Occipital lobe (tissue), 3 donors: ENCODE measurements at places on chromosomes 1 and 21. TPM values are rescaled to one million over a fixed set of nuclear protein-coding genes. Genes with fewer than 3 reads are reported as not detected.
A peak's percentile ranks its signal among the peaks of the same experiment; 100 is the strongest.

The TCEA3 gene
- total RNA-seq = 4.8 TPM

GRCh38 chr1:20183616-20184271 lies 2.2 kb upstream of the UBXN10 start:
- DNase-seq = no peak

GRCh38 chr1:17687145-17687544 lies 68.0 kb upstream of the ACTL8 start:
- no peak for DNase-seq

DNA sequence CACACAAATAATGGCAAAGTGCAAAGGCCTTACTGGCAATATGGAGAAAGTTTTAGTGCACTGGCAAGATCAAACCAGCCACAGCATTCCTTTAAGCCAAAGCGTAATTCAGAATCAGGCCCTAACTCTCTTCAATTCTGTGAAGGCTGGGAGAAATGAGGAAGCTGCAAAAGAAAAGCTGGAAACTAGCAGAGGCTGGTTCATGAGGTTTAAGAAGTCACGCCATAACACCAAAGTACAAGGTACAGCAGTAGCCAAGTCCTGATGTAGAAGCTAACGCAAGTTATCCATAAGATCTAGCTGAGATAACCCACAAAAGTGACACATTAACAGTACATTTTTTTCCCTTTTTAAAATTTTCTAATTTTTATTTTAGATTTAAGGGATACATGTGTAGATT lies 57.1 kb downstream of the SLC27A3 start:
- no peak for DNase-seq

DNA sequence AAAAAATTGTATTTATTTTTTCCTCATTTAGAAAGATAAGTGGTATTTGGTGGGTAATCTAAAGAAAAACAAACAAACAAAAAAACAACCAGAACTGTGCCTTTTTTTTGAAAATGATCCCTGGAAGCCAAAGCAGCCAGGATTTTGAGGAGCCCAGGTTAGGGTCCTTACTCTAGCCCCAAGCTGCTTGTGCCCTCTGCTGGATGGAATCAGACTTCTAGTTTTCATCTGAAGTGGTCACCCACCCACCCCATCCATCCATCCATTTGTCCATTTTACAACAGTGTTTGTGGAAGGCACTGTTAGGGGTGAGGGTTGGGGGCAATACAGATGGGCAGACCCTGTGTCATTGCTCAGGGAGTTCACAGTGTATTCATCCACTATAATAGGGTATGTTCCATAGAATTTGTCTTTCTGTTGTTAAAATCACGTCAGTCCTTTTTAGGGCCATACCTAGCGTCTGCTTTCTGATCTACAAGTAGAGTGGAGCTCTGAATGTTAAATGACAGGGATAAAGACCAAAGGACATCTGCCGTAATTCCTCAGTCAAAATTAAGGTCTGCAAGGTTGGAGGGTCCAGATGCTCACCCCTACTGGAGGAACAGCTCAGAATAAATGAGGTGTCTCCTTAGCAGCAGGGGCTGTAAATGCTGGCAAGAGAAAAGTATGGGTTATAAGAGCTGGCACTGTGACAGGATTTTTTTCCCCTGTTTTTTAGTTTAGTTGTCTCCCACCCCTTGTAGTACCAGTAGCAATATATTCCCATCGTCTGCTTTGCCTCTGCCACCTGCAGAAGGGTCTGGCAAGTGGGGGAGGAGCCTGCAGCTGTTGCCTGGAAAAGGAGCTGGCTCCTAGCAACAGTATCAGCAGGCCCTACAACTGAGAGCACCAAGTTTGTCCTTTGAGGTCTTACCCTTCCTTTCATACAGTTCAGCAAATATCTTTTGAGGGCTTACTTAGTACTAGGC lies 3.2 kb downstream of the LRRC42 start:
- no peak for DNase-seq

DNA sequence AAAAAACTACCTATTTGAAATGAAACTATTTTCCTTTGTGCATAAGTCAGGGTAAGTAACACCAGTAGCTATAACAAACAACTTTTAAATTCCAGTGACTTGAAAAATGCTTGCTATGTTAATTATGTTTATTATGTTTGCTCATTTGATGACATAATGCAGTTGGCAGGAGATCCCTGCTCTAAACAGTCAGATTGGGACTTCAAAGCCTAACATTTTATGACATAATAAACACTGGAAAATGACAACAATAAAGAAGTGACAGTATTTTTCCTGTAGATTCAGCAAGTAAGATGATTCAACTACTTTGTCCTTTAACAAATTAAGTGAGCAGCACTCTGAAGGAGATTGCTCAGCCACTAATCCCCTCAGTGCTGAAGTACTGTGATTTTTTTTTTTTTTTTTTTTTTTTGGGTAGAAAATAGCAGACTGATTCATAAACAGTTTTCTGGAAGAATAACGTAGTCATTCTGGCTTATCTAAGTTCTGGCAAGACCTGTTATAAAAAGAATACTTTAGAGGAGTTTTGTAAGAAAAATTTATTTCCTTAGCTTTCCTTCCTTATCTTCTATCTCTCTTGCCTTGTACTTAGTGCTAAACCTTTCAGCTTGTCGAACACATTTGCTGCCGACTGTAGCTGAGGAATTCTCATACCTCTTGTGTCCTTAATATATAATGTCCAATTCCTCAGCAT lies 207.2 kb downstream of the PTGER3 start:
- no peak for DNase-seq

GRCh38 chr1:93694819-93695218 lies 13.2 kb upstream of the BCAR3 start:
- DNase-seq = no peak

- no peak for DNase-seq
Measured at GRCh38 chr1:58792846-58793245, 9.0 kb upstream of the JUN start.

DNA sequence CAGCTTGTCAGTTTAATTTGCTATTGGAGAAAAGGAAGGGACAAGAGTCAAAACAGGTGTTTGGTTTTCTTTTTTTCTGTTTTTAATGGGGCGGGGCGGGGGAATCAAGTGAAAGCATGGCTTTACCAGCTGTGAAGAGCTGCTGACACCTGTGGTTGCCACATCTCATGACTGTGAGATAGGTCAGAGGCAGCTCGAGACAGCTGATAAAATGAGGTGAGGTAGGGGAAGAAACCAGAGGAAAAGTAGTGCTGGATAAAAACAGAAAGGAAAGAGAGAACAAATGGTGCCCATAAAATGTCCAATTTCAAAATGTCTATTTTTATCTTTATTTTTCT lies 272.3 kb downstream of the NEGR1 start:
- no peak for DNase-seq

The INKA2 gene
- total RNA-seq = 0.94 TPM

The OPRD1 gene
- total RNA-seq = 0.31 TPM

GRCh38 chr1:64944913-64945312 lies 21.4 kb downstream of the JAK1 start:
- DNase-seq = no peak

DNA sequence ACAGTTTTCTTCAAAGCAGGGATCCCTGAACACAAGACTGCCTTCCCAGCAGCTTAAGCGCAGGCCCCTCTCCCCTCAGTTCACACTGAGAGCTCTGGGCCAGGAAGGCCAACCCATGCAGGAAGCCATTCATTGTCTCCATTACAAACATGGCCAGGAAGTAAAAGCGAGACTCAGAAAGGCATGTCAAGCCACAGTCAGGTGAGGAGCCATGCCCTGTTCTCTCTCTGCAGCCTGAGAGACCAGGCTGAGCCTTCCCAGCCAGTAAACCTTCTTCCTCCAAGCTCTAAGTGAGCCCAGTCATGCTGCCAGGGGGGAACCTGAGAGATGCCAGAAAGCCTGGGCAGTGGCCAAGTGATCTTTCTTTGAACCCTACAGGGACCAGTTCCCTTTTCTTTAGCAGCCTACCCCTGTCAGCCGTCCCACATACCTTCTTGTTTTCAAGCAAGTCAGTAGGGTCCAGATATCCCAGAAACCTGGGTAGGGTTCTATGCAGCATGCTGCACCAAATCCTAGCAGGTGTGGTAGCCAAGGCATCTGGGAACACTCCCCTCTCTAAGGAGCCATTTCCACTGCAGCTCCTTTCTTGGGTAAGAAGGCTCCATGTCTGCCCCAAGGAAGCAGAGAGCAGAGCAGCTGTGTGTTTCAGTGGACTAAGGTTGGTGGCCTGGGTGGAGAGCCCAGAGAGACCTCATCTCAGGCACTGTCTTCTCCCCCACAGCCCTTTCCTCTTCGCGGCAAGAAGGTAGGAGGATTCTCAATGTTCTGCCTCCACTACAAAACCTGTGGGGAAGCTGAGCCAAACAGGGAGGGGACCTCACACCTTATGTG lies 977 bp downstream of the TRAF3IP3 start:
- no peak for DNase-seq

GRCh38 chr1:82646336-82646735 lies 845.6 kb downstream of the ADGRL2 start:
- DNase-seq = no peak

DNA sequence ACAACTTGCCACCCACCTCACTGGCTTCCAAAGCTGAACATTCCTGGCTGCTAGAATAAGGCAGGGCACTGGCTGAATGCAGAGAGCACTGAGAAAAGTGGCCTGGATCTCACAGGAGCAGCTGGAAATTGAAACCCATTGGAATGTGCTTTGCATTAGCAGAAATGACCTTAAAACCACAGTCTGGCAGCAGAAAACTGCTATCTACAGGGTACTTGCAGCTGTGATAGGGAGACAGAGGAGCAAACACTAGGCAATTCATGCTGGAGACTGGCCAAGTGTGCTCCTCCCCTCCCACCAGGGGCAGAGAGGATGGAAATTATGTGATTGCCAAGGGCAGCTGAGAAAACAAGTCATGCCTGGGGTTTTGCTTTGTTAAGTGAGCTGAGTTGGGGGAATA lies 47.2 kb downstream of the HSD3B1 start:
- peak; percentile 46 for DNase-seq

The EPHB2 gene
- 34.9 TPM for total RNA-seq

- DNase-seq = no peak
Measured at GRCh38 chr1:42312576-42313212, 22.3 kb downstream of the FOXJ3 start.

DNA sequence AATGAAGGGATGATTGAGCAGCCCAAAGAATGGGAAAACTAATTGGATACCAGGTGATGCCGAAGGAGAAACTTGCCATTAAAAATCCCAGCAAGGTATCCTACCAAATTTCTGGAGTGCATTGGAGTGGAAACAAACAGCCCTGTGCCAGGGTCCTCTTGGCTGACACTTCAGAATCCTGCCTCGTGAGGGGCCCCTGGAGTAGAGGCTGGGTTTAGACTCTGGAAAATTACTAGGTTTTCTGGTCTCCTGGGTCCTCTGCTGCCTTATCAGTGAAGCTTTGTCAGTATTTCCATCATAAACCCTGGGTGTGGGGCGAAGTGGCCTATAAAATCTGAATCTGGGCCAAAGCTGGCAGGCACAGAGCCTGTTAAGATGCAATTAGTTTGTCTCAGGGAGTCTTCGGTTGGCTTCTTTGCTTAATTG lies 289.2 kb upstream of the USP24 start:
- DNase-seq = no peak

The PLA2G4A gene
- total RNA-seq = 2.3 TPM

- no peak for DNase-seq
Measured at GRCh38 chr1:40594187-40594531, 62.7 kb downstream of the ZNF684 start.

DNA sequence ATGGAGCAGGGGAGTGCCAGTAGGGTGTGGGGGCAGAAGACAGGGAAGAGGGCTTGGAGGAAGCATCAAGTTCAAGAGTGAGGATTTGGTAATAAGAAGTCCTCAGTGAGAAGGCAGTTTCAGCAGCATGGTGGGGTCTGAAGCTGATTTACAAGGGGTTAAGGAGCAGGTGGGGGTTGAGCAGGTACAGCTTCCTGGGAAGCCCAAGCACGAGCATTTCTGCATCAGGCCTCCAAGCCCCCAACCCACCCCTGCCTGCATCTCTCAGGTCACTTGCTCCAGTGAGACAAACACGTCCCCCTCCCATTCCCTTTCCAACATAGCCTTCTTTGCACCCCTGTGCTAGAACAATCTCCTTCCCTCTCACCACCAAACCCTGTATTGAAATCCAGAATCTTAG lies 574.7 kb downstream of the MATN1 start:
- DNase-seq = no peak
